ENCODE measurements at places on chromosomes 12 and 14. TPM values are rescaled to one million over a fixed set of nuclear protein-coding genes. Genes with fewer than 3 reads are reported as not detected.

Gene JDP2
- 27.3 TPM for total RNA-seq

Gene LALBA
- total RNA-seq = not detected

Gene CNPY2
- total RNA-seq = 117 TPM

Gene MGST1
- total RNA-seq = 790 TPM

Gene TAS2R19
- not detected for total RNA-seq

Gene KRT3
- 0.07 TPM for total RNA-seq

Gene SYNDIG1L
- total RNA-seq = not detected

Gene ZNF384
- total RNA-seq = 62.6 TPM

Gene ZDHHC22
- 0.11 TPM for total RNA-seq

Gene MEG3
- 60.4 TPM for total RNA-seq

Gene CCDC177
- total RNA-seq = not detected

Gene OR4E2
- not detected for total RNA-seq

Gene C3AR1
- total RNA-seq = not detected

Gene SERPINA9
- not detected for total RNA-seq

Gene SERPINA3
- total RNA-seq = 6.6 TPM

Gene SLCO1C1
- not detected for total RNA-seq

Gene KLHL33
- not detected for total RNA-seq

Gene SYCP3
- not detected for total RNA-seq

Gene FGD6
- total RNA-seq = 17.5 TPM

Gene USP44
- not detected for total RNA-seq

Gene RNASE7
- total RNA-seq = not detected

Gene TMEM30B
- 0.22 TPM for total RNA-seq
